ENCODE measurements at places on chromosomes 11 and 22.

DNA sequence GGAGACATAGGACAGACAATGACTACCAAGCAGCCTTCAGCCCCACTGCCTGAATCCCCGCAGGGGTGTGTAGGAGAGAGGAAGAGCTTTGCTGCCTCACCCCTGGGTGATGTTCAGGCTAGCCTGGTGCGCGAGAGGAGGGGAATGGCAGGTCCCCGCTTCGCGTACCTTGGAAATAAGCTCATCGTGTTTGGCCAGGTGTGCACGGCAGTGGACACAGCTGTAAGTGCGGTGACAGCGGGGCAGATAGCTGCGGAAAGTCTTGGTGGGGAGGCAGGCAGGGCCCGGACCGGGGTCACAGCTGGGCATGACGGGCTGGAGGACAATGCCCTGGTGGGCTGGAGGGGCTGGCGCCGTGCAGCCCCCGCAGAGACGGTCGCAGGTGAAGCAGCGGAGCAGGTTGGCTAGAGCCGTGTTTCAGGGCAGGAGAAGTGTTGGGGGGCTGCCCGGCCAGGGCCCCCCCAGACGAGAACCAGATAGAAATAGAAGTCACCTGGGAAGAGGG lies 2.9 kb downstream of the YPEL4 start:
- no peak for DNase-seq

- no peak for DNase-seq
Observed at GRCh38 chr11:35507688-35508087, 17.7 kb downstream of the PAMR1 start.

- DNase-seq = no peak
Observed at GRCh38 chr22:46063846-46064227, 86.5 kb upstream of the PPARA start.

GRCh38 chr11:132848336-132848735 lies 684.0 kb downstream of the OPCML start:
- DNase-seq = no peak

GRCh38 chr11:1488575-1489180 lies 2.1 kb upstream of the MOB2 start:
- no peak for DNase-seq

DNA sequence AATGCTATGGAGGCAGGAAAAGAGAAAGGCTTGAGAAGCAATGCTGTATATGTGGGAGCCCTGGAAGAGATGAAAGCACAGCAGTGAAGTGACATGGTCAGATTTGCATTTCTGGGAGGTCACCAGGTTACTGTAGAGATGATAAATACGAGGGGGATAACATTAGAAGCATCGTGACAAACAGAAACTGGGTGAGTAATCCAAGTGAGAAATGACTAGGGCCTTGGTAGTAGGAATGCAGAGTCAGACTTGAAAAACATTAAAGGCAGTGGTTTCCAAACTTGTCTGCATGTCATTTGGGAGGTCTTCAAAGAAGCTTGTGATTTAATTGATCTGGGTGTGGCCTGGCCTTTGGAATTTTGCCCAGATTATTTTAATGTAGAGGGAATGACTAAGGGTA lies 43.9 kb downstream of the CCDC34 start:
- no peak for DNase-seq

Measured in stimulated activated CD8-positive, alpha-beta memory T cell treated with anti-CD3 and anti-CD28 coated beads, Interleukin-15, amount 100 ng/mL, for 4 hours (primary cell).